HT-29 (cell line): ENCODE measurements at places on chromosomes 11 and 22.
A peak's percentile ranks its signal among the peaks of the same experiment; 100 is the strongest.

DNA sequence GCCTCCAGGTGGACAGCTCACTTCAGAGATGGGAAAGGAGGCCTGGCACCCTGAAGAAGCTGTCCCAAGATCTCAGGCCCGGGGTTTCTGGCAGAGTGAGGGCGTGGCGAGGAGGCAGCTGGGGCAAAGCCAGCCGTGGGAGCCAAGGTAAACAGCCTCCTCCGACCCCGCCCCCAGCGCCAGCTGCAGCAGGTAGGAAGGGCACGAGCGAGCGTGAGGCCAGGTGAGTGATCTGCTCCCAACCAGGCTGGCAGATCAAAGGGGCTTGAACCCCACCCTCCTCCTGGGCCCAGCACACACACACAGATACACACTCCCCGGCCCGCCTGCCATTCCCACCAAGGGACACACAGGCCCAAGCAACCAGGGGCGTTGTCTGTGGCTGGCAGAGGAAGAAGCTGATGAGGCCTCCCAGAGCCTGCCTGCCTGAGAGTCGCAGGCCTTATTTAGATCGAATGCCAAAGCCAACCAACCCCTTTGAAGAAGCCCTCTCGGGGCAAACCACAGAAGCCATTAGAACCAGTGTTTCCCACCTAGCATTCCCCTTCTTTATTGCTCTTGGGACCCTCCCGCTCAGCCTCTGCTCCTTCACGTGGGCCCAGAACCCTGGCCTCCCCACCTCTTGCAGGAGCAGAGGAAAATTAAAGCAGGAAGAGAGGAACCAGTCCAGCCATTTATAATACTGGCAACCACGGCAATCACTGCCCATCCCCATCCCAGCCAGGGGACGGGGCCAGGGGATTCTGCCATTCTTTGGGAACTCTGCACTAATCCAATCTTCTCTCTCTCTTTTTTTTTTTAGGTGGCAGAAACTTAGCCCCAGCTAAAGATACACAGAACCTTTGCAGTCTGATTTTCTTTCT lies 5.0 kb downstream of the PDGFB start:
- peak; percentile 71 for DNase-seq

DNA sequence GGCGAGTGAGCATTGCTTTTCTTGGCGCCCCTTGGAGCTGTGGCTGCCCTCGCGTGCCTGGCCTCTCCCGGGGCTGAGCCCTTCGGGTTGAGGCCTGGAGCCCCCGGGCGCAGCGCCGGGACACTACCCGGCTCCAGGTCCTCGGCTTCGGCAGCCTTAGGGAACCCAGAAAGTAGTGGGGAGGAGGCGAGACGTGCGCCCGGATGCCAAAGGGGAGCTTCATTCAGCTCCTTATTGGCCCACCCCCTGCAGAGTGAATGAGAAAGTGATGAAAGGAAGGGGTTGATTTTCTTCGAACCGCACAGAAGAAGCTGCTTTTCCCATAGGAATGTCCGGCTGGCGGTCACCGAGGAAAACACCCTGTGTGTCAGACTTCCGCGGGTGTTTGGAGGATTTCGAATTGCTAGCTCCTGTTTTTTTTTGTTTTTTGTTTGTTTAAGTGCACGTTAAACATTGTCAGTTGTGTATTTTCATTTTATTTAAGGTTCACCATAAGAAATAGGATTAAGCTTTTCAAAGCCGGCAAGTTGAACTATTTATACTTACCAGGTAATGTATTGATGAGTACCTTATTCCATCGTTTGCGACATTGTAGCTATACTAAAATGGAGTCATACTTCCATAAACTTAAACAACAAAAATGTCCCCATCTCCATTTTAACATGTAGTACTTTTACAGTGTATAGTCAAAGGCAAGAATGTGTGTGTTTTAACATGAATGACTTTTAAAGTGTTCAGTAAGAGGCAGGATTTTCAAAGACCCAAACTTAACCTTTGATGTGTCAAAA lies 841 bp upstream of the EIF4G2 start:
- DNase-seq = peak; percentile 72

DNA sequence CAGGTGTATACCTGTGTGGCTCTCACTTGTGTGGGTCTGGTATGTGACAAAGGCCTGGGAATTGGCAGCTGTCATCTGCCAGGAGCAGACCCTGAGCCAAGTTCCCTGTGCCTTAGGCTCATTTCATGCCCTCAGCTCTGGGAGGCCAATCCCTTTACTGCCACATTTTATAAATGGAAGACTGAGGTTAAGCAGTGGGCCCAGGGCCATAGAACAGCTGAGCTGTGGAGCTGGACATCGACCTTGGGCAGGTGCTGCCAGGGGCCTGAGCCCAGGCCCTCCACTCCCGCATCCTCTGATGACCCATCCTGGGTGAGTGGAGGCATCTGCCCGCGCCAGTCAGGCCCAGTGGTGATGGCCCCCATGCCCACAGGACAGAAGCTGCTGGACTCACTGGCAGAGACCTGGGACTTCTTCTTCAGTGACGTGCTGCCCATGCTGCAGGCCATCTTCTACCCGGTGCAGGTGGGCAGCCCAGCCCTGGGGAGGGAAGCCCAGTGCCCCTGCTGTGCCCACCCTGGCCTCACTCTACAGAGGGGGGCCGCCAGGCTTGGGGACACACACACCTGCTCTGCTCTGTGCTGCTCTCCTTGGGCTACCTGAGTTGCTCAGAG lies 20.9 kb upstream of the ARHGAP8 start:
- DNase-seq = no peak

DNA sequence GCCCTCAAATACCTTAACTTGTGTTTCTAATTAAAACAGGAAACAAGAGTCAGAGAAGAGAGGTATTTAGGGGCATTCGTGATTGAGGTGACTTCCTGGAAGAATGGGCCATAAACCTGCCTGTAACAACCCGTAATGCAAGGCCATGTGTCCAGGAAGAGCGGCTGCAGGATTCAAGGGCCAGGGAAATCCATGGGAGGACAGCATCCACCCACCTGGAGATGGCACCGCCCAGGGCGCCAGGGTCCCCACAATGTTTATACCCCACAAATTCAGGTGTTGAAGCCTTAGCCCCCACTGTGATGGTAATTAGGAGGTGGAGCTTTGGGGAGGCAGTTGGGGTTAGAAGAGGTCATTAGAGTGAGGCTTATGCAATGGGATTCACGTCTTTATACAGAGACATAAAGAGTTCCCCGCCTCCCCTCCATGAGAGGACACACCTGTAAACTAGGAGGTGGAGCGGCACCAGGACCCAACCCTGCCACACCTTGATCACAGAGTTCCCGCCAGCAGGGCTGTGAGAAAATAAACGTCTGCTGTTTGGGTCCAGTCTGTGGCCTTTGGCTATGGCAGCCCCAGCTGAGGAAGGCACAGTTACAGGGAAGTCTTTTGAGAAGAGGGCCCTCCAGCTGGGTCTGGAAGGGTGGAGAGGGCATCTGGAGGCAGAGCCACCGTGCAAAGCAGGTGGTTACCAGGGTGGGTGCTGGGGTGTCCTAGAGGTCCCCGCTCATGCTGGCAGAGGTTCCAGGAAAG lies 1394.3 kb downstream of the TBC1D22A start:
- DNase-seq = no peak

GRCh38 chr22:36365020-36365411 lies 22.8 kb downstream of the MYH9 start:
- DNase-seq = no peak

DNA sequence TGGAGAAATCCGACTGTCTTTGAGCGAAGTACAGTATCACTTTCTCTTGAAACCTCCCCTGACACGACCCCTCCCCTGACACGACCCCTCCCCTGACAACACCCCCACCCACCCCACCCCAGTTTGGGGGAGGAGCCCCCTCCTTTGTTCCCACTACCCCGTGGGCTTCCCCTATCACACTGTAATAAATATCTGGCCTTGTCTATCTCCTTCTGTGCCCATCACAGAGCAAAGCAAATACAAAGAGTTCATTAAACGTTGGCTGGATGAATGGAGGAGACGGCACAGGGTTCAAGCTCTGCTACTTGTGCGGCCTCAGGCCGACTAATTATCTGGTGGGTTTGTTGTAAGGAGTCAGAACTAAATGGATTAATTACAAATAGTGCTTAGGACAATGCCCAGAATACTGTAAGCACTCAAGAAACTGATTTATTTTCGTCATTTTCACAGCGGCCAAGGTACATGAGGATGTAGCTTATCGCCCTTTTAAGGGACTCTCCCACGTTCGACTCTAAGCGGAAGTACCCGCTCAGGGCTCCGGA lies 628 bp upstream of the GGA1 start:
- DNase-seq = no peak

- no peak for DNase-seq
These were observed 597.4 kb downstream of the LUZP2 start for GRCh38 chr11:25094085-25094802.

GRCh38 chr11:78350091-78350645 lies 67.5 kb downstream of the GAB2 start:
- no peak for DNase-seq

GRCh38 chr22:29914991-29915533 lies 32.1 kb downstream of the MTMR3 start:
- no peak for DNase-seq

DNA sequence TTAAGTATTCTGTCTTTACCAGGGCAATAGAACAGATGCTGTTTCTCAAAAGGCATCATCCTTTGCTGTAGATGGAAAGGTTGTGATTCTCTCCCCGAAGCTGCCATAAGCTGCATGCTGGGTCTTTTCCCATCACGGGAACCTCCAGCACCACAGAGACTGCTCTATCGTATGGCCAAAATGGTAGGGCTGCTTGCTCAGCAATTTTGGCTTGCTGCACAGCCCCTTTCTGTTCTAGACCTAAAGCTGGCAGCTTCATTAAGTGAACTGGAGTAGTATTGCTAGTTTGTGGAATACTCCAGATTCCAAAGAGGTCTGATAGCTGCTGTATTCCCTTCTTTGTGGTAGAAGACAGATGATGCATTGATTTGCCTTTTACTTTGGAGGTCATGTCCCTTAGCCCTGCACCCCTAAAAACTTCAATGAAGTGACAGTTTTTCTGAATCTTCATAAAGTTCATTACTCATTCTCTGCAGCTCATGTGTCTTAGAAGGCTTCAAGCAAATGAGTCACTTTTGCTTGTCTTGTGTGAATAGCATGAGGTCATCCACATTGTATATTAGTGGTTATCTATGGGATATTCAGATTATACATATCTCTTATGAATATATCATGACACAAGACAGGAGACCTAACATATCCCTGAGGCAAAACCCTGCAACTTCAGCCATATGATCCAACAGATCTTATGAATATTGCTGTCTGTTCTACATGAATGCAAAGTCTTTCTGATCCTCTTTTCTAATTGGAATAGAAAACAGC lies 245.3 kb downstream of the FAM76B start:
- no peak for DNase-seq

- no peak for DNase-seq
These were observed 7.5 kb downstream of the VPS51 start for GRCh38 chr11:65103476-65103875.

DNA sequence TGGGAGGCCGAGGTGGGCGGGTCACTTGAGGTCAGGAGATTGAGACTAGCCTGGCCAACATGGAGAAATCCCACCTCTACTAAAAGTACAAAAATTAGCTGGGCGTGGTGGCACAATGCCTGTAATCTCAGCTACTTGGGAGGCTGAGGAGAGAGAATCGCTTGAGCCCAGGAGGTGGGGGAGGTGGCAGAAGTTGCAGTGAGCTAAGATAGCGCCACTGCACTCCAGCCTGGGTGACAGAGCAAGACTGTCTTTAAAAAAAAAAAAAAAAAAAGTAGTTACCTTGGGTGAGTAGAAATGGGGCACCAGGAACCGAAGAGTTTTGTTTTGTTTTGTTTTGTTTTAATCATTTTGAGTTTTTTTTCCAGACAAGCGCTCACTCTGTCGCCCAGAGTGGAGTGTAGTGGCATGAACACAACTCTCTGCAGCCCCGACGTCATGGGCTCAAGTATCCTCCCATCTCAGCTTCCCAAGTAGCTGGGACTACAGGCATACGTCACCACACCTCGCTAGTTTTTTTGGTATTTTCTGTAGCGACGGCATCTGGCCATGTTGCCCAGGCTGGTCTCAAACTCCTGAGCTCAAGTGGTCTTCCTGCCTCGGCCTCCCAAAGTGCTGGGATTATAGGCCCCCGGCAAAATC lies 15.8 kb downstream of the THAP12 start:
- DNase-seq = no peak

GRCh38 chr11:75303544-75304224 lies 47.8 kb downstream of the ARRB1 start:
- no peak for DNase-seq

GRCh38 chr11:125390946-125391345 lies 105.1 kb downstream of the FEZ1 start:
- no peak for DNase-seq
